Sigmoid colon (tissue), 7 donors: ENCODE measurements at places on chromosomes 2 and 18. TPM values are rescaled to one million over a fixed set of nuclear protein-coding genes. Genes with fewer than 3 reads are reported as not detected.

Gene CROCC2
- total RNA-seq: not detected

Gene COL5A2
- 60.9 TPM for total RNA-seq

Gene GKN2
- not detected for total RNA-seq

Gene HOXD4
- 5.3 TPM for total RNA-seq

Gene PROM2
- 1.1 TPM for total RNA-seq

Gene LCT
- not detected for total RNA-seq

Gene GLI2
- total RNA-seq: 6.4 TPM

Gene LYG1
- total RNA-seq: not detected

Gene AGPS
- 33.2 TPM for total RNA-seq

Gene EN1
- not detected for total RNA-seq

Gene IL1R2
- total RNA-seq: 10.0 TPM

Gene PMAIP1
- total RNA-seq: 0.99 TPM

Gene REEP1
- 98.0 TPM for total RNA-seq

Gene THUMPD2
- 9.0 TPM for total RNA-seq

Gene BMPR2
- 71.2 TPM for total RNA-seq

Gene TM4SF20
- total RNA-seq: not detected

Gene ANKRD30B
- not detected for total RNA-seq

Gene SERPINB4
- total RNA-seq: not detected

Gene EGR4
- total RNA-seq: not detected

Gene ALK
- total RNA-seq: 1.2 TPM

Gene ITPRIPL1
- 2.0 TPM for total RNA-seq

Gene ESPNL
- total RNA-seq: 2.0 TPM

Gene PDE11A
- 2.6 TPM for total RNA-seq

Gene DLX2
- not detected for total RNA-seq

Gene CAPN10
- 27.7 TPM for total RNA-seq

Gene CTIF
- total RNA-seq: 22.5 TPM

Gene TUBA3D
- total RNA-seq: not detected

Gene TMEM169
- total RNA-seq: 1.4 TPM

Gene DCDC2C
- not detected for total RNA-seq

Gene ABCB11
- not detected for total RNA-seq

Gene ALPI
- total RNA-seq: not detected

Gene CPS1
- 0.99 TPM for total RNA-seq

Gene AKAIN1
- not detected for total RNA-seq

Gene FIGN
- 4.6 TPM for total RNA-seq

Gene REG3A
- not detected for total RNA-seq

Gene ZNF397
- total RNA-seq: 30.7 TPM

Gene DDX1
- total RNA-seq: 81.1 TPM

Gene CXCR1
- total RNA-seq: not detected

Gene RAB17
- total RNA-seq: 0.36 TPM

Gene NOL4
- total RNA-seq: 1.1 TPM
